ENCODE measurements at places on chromosomes 11 and 22. TPM values are rescaled to one million over a fixed set of nuclear protein-coding genes. Genes with fewer than 3 reads are reported as not detected.

Gene RAPSN
- total RNA-seq, result 4.9 TPM

Gene CD82
- 127 TPM for total RNA-seq

Gene MMP12
- total RNA-seq, result 0.22 TPM

Gene CHEK1
- total RNA-seq, result 1.7 TPM

Gene SMTNL1
- not detected for total RNA-seq

Gene APOBEC3H
- 1.1 TPM for total RNA-seq

Gene CREB3L1
- 20.8 TPM for total RNA-seq

Gene SOX6
- total RNA-seq, result 53.7 TPM

Gene OR8A1
- total RNA-seq, result not detected

Gene OR11H1
- not detected for total RNA-seq

Gene ABCC8
- total RNA-seq, result 8.2 TPM

Gene CABP4
- total RNA-seq, result 2.5 TPM

Gene PDGFD
- total RNA-seq, result 19.6 TPM

Gene BACE1
- total RNA-seq, result 30.8 TPM

Gene SVIP
- 137 TPM for total RNA-seq

Gene GGTLC2
- total RNA-seq, result not detected

Gene PRRG4
- total RNA-seq, result 22.9 TPM

Gene TMEM45B
- 0.53 TPM for total RNA-seq

Gene HORMAD2
- not detected for total RNA-seq

Gene MCHR1
- 0.76 TPM for total RNA-seq

Gene CRYBA4
- total RNA-seq, result not detected

Gene RCOR2
- 0.40 TPM for total RNA-seq

Gene RTN4RL2
- total RNA-seq, result 2.5 TPM

Gene MUC5AC
- 0.27 TPM for total RNA-seq

Gene SMCO4
- 12.3 TPM for total RNA-seq

Gene KCNJ11
- total RNA-seq, result 6.6 TPM

Gene MTNR1B
- total RNA-seq, result not detected

Gene GSTP1
- 329 TPM for total RNA-seq

Gene OR6A2
- total RNA-seq, result 0.18 TPM

Gene NRIP3
- total RNA-seq, result 0.62 TPM

Gene GDPD4
- not detected for total RNA-seq

Gene OMP
- 2.8 TPM for total RNA-seq

Gene SCUBE2
- total RNA-seq, result 8.8 TPM

Gene NUP98
- 93.1 TPM for total RNA-seq

Gene TMEM86A
- total RNA-seq, result 7.0 TPM

Gene LAYN
- 11.0 TPM for total RNA-seq
